ENCODE measurements at places on chromosomes 6 and 20.

GRCh38 chr6:4078691-4079471 is at the start of gene FAM217A:
TSS of gene FAM217A (minus strand) at chr6:4079137. CDS start at chr6:4077414, 1,723 bp downstream.
- no peak for DNase-seq

GRCh38 chr6:118187568-118188164 is 280.6 kb downstream of the SLC35F1 start:
- no peak for DNase-seq

GRCh38 chr6:144232176-144232831 is 52.8 kb upstream of the UTRN start:
- no peak for DNase-seq

DNA sequence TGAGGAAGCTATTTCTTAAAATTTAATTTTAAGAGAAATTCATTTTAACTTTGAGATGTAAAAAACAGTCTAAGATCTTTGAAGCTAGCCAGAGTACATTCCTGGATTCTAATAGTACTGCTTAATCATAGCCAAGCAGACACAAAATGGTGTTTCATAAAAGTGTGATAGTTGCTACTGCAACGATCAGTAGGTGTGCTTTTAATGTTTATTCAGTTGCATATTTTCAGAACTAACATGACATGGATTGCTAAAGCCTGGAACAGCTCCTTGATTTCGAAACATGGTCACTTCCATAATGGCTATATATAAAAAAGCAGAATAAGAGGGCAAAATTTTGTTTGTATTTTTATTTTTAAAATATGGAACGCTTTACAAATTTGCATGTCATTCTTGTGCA is 35.5 kb downstream of the SESN1 start:
- DNase-seq: no peak

DNA sequence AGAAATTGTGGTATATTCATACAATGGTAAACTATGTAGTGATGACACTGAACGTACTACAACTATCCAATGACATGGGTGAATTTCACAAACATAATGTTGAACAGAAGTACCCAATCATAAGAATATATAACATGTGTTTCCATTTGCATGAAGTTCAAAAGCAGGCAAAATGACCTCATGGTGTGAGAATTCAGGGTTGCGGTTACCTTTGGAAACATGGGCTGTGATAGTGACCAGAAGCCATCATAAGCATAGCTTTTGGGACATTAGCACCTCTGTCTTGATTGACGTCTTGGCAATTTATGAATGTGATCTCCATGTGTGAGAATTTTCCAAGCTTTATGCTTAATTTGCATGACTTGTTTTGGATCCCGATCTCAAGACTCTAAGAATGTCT is 500.1 kb upstream of the JAG1 start:
- DNase-seq: no peak

- DNase-seq: no peak
Observed at GRCh38 chr20:61875221-61875885, 190.3 kb downstream of the TAF4 start.

DNA sequence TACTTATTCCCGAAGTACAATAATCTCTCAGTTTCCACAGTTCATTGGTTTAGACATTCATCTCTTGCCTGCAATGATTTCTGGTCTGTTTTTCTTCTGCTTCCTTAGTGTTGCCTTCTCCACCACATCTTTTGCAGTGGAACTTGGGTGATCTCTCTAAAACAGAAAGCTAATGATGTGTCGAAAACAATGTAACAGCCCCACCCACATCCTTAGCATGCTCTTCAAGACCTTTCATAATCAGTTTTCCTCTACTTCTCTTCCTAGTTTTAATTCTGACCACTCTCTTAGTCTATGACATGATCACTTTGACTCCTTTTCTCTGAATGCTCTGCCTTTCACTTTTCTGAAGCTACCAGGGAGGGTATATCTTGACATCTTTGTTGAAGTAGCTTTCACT is 1007.9 kb upstream of the CITED2 start:
- DNase-seq: no peak

GRCh38 chr6:126396131-126396530 is 56.2 kb downstream of the CENPW start:
- DNase-seq: no peak
